ENCODE measurements at places on chromosomes 13 and 19.
A peak's percentile ranks its signal among the peaks of the same experiment; 100 is the strongest.

- no peak for DNase-seq
Measured at GRCh38 chr19:29676586-29676985, 11.3 kb downstream of the PLEKHF1 start.

- DNase-seq = no peak
Measured at GRCh38 chr19:3604987-3605343, 1.7 kb downstream of the TBXA2R start.

DNA sequence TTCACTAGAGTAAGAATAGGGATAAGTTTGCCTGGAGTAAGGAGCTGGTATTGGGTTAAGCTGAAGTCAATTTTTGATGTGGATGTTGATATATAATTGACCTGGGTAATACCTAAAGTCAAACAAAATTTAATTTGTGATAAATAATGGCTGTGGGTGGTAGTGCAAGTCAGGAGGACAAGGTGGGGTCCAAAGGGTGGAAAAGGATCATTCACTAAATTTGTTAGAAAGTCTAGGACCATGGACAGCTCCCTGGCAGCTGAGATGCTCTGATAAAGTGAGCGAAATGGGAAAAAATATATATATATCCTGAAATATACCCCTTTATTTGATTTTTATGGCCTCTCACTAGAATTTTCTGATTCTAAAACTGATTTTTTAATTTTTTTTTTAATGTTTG, 463.5 kb downstream of the GPC6 start:
- no peak for DNase-seq

DNA sequence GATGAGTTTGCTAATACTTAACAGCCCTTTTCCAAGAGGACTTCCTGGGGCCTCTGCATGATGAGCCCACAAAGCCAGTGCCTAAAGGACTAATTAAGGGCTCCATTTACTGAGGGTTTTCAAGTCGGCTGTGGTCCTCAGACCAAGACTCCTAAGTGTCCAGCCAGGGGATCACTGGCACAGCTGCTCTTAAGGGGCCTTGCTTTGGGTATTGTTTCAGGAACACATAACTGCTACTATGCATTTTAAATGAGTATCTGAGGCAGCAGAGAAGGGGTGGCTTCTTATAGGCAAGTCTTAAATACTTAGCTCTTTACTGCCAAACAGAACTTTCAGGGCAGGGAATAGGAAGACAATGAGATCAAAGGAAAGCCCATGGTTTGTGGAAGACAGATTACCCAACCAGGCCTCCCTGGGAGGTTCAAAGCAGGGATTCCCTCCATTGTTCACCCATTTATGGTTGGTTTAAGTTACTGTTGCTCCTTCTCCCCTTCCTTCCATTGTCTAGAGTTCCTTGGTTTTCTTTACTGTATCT, 61.9 kb downstream of the TNFRSF19 start:
- DNase-seq = no peak

DNA sequence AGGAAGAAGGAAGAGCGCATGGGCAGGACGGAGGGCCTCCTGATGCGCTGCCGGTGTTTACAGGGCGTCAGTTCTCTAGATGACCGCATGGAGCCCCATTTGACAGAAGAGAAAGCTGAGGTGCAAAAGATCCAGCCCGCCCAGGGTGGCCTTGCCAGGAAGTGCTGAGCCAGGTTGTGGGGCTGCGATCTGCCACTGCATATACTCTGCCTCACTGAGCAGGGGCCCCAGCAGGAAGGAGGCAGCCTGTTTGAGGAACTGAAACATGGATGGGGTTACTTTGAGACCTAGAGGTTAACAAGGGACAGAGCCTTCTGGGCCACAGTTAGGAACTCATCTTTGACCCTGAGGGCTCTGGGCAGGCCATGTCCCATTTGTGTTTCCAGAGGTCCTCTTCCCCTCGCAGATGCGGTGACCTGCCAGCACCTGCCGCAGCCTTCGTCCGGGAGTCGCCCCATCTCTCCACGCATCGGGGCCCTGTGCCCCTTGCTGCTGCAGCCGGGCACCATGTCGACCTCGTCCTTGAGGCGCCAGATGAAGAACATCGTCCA, 3.2 kb downstream of the EPN1 start:
- DNase-seq = peak; percentile 41

- DNase-seq = no peak
Measured at GRCh38 chr19:10044390-10044789, 31.1 kb downstream of the RDH8 start.

DNA sequence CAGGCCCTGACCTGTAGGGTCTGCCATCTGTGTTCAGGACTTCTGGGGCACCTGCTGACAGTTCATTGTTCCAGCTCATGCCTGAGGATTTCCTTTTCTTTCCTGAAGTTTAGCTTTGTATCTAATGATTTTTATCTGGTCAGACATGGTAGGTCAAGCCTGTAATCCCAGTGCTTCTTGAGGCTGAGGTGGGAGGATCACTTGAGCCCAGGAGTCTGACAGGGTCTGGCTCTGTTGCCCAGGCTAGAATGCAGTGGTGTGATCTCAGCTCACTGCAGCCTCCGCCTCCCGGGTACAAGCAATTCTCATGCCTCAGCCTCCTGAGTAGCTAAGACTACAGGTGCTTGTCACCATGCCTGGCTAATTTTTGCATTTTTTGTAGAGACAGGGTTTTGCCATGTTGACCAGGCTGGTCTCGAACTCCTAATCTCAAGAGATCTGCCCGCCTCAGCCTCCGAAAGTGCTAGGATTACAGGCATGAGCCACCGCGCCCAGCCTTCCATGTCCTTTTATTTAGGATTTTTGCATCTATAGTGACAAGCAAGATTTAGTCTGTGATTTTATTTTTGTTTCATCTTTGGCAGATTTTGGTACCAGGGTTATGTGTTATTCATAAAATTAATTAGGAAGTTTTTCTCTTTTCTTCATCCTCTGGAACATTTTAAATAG, 33.2 kb downstream of the CHST8 start:
- no peak for DNase-seq

GRCh38 chr13:47120282-47120681, 223.4 kb upstream of the HTR2A start:
- no peak for DNase-seq

DNA sequence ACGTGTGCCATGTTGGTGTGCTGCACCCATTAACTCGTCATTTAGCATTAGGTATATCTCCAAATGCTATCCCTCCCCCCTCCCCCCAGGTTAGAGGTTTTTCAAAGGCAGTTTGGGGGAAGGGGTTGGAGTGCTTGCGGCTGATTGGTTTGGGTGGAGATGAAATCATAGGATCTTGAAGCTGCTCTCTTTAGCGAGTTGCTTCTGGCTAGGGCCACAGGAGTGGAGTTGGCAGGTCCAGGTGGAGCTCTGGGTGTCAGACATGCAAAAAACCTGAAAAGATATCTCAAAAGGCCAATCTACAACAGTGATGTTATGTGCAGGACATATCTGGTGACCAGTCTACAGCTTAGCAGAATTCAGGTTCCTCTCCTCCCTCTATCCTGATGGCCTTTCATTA, 32.6 kb upstream of the CXCL17 start:
- DNase-seq = no peak

GRCh38 chr19:4093643-4094175, 27.0 kb upstream of the ZBTB7A start:
- no peak for DNase-seq

DNA sequence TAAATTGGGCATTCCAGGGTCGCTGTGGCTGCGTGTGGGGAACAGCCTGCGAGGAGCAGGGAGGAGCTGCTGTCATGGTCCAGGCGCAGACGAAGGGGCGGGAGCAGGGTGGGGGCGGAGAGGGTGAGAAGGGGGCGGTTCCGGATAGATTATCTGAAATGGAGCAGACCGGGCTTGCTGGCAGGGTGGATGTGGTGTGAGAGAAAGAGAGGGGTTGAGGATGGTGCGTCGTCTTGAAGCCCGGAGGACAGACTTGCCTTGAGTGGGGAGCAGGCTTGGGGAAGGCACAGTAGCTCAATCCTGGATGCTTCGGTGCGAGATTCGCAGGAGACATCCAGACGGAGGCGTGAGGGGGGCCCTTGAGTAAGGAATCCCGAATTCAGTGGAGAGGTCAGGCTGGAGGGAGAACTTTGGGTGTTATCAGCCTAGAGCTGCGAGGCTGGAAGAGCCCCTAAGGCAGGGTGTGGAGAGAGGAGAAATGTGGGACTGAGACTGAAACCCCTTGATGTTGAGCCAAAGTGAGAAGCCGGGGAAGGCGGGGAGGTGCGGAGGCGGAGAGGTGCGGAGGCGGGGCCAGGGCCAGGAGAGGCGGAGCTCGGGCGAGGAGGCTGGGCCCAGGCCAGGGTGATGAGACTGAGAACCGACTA, 40.6 kb downstream of the DPF1 start:
- no peak for DNase-seq

DNA sequence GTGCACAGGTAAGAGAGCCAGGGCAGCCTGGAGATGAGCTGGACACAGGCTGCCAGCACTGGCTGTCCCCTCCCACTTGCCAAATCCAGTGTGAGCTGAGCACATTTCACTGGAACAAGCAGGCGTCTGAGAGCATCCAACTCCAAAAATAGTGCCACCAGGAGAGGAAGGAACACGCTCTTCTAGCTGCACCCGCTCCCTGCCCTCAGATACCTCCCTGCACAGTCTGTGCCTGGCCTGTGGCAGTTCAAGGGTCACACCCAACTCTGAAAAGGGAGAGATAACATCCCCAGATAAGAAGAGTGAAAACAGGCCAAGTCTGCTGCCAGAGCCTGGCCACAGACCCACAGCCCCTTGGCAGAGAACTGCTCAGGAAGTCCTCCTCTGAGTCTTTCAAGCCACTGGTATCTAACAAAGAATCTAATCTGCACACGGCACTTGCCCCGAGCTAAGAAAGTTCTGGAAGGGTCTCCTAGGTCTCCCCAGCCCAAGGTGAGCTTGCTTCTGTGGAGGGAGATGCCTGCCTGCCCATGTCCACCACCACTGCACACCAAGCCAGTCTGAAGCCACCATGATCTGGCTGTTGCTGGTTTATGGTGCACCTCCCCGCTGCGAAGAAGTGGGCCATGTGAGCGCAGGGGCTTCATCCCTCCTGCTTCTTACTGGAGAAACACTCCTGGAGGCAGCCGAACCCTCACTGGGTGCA, 14.7 kb downstream of the ELL start:
- DNase-seq = no peak

- no peak for DNase-seq
Measured at GRCh38 chr13:40272776-40273139, 393.7 kb downstream of the FOXO1 start.

- DNase-seq = no peak
Measured at GRCh38 chr19:14615623-14616022, 32.7 kb downstream of the CLEC17A start.

GRCh38 chr13:40682449-40683240, 16.2 kb upstream of the FOXO1 start:
- DNase-seq = no peak

- no peak for DNase-seq
Measured at GRCh38 chr13:59208405-59209195, 955.1 kb downstream of the DIAPH3 start.

GRCh38 chr13:39376076-39376475, 226.9 kb downstream of the LHFPL6 start:
- no peak for DNase-seq

DNA sequence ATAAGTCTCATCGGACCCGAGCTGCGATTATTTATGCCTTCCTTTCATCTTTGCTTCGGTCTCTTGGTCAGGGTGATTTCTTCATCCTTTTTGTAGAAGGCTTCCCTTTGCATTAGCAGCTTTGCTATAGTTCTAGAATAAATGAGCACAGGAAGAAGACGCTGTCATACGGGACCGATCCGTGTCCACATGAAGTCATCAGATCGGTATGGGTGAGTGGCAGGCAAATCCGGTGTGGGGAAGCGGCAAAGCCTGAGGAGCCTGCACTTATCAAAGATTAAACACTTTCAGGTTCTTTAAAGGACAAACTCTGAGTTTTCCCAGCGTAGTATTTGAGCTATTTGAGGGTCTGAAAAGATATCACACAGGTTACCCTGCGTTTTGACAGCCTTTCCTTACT, 119.3 kb downstream of the IRS2 start:
- DNase-seq = no peak

- DNase-seq = no peak
Measured at GRCh38 chr13:75421133-75421532, 60.8 kb downstream of the TBC1D4 start.

- DNase-seq = no peak
Measured at GRCh38 chr13:79803989-79804388, 323.0 kb downstream of the NDFIP2 start.

GRCh38 chr19:32475141-32476031, 69.8 kb downstream of the DPY19L3 start:
- no peak for DNase-seq

- DNase-seq = no peak
Measured at GRCh38 chr19:15516363-15516762, 8.0 kb downstream of the CYP4F22 start.

DNA sequence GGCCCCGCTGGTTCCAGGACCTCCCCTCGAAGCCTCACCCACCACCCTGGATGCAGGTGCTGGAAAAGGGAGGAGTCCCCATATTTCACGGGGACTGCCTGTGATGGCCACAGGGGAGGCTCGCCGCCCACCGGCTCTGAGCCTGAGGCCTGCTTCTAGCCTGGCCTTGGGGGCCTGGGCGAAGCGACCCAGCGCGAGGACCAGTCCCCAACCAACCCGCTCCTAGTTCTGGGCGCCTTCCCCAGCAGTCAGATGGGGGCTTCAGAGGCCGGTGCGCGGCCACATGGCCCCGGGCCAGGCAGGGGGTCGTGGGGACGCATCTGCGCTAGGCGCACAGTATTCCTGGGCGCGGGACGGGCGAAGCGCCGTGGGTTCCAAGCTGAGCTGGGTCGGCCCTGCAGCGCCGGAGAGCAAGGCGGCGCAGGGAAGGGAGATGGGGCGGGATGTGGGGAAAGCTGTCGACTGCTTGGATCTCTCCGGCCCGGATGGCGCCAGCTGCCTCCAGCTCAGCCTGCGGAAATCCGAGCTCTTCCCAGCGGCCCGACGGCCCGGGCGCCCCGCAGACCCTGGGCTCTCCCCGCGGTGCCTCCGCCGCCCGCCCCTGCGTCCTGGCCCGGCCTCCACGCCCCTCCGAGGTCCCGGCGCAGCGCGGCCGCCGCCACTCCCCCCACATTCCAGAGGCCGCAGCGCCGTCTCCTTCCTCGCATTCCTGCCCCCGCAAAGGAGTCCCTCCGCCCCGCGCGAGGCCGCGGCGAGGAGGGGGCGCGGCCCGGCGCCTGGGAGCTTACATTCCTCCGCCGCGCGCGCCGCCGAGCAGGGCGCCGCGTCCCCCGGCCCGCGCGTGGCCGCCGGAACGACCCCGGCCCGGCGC, at the start of gene WTIP:
Gene WTIP (plus strand): TSS at position 788 of the 871 bp plus-strand sequence. CDS start 217 bp downstream, outside the sequence.
- no peak for DNase-seq

GRCh38 chr19:42093926-42094325, 18.0 kb downstream of the ZNF574 start:
- DNase-seq = no peak

GRCh38 chr13:82341116-82341515, 1541.2 kb downstream of the SLITRK1 start:
- no peak for DNase-seq

Measured in esophagus squamous epithelium (tissue), 5 donors.